ENCODE measurements at places on chromosomes 11 and 22.

DNA sequence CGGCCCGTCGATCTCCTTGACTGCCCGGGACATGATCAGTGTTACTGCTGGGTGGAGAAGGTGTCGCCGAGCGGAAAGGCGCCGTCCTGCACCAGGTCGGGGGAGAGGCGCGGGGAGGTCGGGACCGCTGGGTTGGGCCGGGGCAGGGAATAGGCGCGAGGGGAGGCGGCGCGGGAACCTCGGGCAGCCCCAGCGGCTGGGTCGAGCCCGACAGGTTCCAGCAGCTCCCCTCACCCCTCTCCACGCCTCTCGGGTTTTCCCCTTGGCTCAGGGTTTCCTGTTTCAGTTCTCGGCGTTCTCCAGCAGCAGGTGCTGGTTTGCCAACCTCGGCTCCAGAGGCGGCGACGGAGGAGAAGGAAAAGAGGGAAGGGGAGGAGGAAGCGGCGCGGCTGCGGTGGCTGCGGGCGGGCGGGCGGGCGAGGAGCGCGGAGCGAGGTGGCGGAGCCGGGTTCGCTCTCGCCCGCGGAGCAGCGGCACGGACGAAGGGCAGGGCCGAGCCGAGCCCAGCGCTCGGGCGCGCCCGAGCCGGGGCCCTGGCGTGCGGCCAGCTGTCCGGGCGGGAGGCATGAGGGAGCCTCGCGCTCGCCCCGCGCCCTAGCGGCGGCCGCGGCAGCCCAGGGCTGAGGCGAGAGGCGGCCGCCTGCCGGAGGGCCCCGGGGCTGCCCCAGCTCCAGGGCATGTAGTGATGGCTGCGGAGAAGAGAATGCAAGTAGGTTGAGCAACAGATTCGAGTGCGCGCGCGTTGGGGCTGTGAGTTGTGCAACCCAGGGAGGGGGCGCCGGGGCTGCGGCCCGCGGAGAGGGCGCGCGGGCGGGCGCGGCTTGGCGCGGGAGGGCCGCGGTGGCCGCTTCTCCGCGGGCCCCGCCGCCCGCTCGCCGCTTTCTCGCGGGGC is at the start of gene ZC3H12C:
Gene ZC3H12C (plus strand): TSS at position 878 of the 892 bp plus-strand sequence. CDS start 20 bp downstream, outside the sequence.
- DNase-seq: peak; percentile 96

GRCh38 chr11:102800767-102801166 is 2.8 kb upstream of the MMP1 start:
- DNase-seq: no peak

- no peak for DNase-seq
These were observed 83.4 kb downstream of the SCN3B start for GRCh38 chr11:123570939-123571580.

- DNase-seq: no peak
These were observed 34.4 kb upstream of the RCN1 start for GRCh38 chr11:32056438-32056837.

- peak; percentile 23 for DNase-seq
These were observed 78.9 kb upstream of the PLET1 start for GRCh38 chr11:112339566-112339965.

GRCh38 chr22:50250249-50250554 is 863 bp downstream of the HDAC10 start:
- DNase-seq: no peak

GRCh38 chr22:38724926-38725571 is 19.3 kb downstream of the GTPBP1 start:
- DNase-seq: no peak

- DNase-seq: no peak
These were observed 99.7 kb upstream of the HSD17B12 start for GRCh38 chr11:43580735-43581369.

DNA sequence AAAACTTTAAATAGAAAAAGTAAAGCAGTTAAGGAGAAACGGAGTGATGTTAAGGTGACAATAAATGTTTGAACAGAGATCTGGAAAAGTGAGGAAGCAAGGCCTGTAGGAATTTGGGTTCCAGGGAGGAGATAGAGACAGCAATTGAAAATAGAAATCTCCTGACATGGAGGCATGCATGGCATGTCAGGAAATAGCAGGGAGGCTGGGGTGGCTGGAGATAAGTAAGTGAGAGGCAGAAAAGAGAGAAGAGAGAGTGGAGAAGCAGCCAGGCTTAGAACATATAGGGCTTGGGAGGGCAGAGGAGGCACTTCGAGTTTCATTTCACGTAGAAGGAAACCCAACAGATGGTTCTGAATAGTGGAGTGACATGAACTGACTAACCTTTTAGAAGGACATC is 185.5 kb downstream of the LRRC4C start:
- DNase-seq: no peak

DNA sequence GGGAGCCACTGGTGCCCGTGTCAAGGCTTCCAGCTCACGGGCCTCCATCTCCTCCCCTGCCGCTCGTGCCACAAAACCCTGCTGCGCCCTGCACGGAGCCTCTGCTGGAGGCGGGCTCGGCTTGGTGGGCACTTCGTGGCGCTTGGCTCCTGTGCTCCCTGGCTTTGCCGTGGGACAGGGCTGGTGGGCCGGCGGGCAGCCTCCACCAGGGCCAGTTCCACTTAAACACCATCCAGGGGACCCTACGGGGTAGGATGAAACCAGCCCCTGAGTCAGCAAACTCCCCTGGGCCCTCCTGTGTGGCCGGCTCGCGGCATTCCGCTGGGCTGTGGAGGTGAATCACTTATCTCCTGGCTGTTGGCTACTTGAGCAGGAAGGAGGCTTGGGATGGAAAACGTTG is 1304.6 kb downstream of the BRD1 start:
- DNase-seq: no peak

DNA sequence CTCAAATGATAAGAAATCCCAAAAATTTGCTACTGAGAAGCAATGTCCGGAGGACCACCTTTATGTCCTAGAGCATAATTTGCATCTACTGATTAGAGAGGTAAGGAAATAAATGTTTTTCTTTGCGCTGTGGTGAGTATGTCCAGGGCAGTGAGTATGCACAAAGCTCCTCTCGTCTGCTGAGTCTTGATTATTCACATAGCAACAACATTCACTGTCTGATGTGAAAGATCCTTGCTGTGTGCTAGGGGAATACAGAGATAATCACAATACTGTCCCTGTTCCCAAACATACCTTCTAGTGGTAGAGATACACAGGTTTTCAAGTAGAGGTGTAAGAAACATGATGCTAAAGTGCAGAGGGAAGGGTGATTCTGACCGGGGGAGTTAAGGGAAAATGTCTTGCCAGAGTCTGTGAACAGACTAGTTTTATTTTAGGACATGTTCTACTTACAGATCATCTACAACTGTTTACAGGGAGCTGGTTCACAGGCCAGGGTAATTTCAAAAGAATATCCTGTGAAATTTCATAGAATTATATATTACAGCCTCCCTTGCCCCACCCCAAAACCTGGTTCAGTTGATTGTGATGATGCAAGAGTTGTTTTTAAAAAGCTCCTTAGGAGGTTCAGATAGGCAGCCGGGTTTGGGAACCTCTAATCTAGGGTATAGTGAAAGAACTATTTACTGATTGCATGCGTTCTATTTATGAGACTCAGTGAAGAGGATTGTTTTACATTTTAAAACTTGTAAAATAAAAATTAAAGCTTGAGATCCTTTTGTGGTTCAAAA is 12.6 kb downstream of the MED17 start:
- DNase-seq: no peak

DNA sequence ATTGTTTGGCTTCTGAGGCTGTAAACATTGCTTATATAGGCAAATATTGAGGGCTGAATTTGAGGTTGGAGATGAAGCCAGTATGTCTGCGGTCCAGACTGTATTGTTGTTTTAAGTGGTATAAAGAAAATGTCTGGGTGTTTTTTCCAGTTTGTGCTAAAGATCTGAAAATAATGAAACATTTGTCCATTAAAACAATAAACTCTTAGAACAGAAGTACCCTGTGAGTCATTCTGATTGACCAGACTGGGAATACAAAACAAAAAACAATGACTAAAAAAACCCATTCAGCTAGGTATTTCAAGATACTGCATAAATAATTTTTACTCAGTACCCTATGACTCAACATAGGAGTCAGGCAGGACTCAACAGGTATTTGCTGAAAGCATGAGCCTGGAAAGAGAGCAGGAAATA is 20.4 kb downstream of the ALKBH8 start:
- no peak for DNase-seq

DNA sequence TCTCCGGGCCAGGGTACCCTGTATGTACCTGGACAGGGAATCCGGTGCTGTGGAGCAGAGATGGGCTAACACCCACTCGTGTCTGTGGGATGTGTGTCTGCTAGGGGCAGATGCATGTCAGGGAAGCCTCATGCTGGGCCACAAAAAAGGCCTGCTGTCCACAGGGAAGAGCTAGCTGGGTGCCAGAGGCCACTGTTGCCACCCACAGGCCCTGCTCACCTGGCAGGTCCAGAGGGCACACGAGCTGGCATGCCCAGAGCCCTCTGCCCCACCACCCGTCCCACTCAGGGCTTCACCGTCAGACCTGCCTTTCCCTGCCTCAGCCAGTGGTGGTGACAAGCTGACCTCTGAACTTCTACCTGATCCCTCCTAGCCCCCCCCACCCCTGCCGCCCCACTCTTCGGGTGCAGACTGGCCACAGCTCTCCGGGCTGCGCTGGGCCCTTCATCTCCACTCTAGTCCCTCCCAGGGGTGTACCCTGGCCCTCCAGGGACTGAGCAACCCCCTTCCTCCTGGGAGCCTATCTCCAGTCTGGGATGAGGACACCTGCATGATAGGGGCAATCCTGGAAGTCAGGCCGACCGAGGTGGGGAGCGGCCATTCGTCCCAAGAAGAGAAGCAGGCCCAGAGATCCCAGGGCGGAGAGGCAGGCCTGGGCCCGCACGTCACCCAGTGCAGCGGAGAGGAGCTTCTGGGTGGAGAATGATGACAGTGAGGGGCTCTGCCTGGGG is 1.4 kb downstream of the SLC25A22 start:
- DNase-seq: no peak

GRCh38 chr11:82718307-82718706 is 15.4 kb downstream of the FAM181B start:
- DNase-seq: peak; percentile 19

DNA sequence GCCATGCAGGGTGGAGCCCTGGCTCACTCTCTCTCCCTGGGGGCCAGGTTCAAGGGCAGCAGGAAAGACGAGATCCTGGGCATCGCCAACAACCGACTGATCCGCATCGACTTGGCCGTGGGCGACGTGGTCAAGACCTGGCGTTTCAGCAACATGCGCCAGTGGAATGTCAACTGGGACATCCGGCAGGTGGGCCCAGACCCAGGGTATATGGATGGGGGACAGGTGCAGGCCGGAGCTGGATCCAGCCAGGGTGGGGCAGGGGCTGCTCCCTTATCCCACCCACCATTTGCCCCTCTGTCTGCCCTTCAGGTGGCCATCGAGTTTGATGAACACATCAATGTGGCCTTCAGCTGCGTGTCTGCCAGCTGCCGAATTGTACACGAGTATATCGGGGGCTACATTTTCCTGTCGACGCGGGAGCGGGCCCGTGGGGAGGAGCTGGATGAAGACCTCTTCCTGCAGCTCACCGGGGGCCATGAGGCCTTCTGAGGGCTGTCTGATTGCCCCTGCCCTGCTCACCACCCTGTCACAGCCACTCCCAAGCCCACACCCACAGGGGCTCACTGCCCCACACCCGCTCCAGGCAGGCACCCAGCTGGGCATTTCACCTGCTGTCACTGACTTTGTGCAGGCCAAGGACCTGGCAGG is 2.9 kb downstream of the TRPT1 start:
- DNase-seq: no peak

DNA sequence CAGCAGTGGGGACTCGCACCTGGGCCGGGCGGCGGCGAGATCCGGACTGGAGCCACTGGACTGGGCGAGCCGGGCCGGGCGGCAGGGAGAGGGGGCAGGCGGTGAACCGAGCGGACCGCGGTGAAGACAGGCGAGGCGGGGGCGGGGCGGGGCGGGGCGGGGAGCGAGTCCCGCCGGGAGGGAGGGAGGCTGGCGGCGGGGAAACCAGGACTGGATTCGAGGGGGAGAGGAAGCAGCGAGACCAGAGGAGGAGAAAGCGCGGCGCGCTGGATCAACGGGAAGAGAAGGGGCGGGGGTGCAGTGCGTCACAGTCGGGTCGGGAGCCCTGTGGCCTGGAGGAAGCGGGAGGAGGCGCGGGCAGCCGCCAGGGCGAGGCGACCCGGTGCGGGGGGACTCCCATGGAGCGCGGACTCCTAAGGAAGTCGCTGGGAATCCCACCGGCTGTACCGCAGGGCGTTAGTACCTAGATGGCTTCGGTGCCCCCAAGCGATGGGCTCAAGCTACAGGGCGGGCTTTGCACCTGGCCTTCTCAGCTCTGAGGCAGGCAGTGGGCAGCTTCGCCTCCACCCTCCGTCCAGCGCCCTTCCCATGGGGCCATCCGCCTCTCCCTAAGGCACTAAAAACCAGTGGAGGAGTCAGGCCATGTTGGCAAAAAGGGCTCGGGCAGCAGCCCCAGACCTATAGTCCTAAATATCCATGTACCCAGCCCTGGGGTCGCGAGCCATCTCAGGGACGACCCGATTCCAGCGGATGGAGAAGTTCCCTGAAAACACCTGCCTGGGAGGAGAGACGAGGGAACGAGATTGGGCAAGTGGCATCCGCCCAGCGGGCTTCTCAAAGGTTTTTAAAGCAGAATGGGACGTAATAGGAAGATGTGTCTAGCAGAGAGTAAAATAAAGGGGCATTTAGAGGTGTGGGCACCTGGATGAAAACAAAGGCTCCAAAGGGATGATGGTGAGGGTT is at the start of gene TMEM121B:
Gene TMEM121B (minus strand): TSS at position 128 of the 963 bp plus-strand sequence. CDS start 233 bp downstream, outside the sequence.
- peak; percentile 94 for DNase-seq

DNA sequence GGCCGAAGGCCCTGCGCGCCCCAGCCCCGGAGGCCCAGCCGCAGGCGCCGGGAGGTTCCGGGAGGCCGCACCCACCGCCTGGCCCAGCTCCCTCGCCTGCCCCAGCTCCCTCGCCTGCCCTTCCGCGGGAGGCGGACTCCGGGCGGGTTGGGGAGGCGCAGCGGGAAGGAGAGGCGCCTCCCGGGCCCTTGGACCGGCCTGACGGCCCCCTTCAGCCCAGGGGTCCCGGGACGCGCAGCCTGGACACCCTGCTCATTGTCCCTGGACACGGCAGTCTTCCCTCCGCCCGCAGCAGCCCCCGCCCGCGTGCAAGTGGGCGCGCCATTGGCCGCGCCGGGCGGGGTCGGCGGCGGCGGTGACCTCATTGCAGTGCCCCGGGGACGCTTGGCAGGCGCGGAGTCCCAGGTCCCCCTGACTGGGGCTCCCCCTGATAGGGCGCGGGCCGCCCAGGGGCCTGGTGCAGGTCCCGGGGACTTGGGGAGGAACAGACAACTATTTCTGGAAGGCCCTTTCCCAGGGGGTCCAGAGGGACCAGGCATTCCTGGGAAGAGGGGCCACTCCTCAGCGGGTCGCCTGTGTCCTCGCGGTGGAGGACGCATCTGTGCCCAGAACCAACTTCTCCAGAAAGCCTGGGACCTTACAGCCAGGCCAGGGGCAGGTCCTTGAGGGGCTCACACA is 501 bp downstream of the CD151 start:
- peak; percentile 21 for DNase-seq

DNA sequence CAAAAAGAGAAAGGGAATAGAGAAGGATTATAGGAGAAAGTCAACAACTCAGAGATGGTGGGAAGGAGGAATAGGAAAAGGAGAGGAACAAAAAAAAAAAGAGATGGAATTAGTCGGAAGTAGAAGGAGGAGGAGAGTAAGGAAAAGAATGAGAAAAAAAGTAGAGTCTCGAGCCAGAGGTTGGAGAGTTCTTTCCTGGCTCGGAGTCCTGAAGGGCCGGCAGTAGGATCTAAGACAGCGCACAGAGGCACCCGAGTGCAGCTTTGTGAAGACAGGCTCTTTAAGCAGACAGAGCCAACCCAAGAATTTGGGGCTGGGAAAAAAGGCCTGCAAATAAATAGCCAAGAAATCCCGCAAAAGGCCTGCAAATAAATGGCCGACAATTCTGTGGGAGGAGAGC is 170.4 kb upstream of the CCDC90B start:
- DNase-seq: no peak

GRCh38 chr11:1382429-1382828 is 7.3 kb upstream of the BRSK2 start:
- no peak for DNase-seq
